Chondrocyte (in vitro differentiated cells): ENCODE measurements at places on chromosomes 3 and 15.

DNA sequence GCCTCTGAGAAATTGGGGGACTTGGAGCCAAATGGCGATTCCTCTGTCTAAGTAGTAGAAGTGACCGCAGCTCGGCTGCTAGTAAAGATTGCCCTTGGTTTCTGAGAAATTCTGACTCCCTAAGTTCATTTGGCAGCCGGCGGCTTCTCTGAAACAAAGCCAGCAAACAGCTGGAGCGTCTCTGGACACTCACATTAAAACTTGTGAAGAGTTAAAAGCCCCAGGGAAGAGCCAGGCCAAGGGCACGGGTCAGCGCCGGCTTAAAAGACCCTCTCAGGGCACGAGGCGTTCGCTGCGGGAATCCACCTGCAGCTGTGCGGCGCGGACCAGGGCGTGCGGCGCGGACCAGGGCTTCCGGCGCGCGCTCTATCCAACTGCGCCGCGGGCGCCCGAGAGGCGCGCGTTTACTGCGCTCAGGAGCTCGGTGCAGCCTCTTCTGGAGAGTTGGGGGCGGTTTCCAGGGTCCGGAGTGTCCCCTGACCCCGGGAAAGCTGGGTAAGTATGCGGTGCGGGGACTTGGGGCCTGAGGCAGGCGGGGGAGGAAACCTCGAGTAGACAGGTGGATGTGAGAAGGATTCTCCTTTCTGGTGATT is at the start of gene COL6A5:
Gene COL6A5, plus strand, starts transcription at position 186 of the 593 bp plus-strand sequence. CDS start 27,967 bp downstream, outside the sequence.
- no peak for DNase-seq

GRCh38 chr3:130725746-130726145 is 20.9 kb downstream of the PIK3R4 start:
- DNase-seq = no peak

DNA sequence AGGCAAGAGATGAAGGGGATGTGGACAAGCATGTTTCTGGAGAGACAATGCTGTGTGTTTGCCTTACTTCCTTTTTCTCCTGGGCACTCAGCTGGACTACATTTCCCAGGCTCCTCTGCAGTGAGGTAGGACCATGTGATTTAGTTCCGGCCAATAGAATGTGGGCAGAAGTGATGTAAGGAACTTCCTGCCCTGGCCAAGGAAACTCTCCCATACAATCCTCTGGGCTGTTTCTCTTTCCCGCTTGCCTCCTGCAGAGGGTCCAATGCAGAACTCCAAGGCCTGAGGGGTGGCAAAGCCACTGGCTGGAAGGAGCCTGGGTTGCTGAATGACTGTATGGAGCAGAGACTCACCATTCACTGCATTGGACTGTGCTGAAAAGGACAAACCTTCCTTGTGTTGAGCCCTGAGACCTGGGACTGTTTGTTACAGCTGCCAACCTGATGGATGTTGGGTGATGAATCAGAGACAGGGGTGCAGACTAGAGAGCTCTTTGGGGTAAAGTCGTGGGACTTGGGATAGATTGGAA is 82.7 kb upstream of the SLC6A6 start:
- DNase-seq = no peak

DNA sequence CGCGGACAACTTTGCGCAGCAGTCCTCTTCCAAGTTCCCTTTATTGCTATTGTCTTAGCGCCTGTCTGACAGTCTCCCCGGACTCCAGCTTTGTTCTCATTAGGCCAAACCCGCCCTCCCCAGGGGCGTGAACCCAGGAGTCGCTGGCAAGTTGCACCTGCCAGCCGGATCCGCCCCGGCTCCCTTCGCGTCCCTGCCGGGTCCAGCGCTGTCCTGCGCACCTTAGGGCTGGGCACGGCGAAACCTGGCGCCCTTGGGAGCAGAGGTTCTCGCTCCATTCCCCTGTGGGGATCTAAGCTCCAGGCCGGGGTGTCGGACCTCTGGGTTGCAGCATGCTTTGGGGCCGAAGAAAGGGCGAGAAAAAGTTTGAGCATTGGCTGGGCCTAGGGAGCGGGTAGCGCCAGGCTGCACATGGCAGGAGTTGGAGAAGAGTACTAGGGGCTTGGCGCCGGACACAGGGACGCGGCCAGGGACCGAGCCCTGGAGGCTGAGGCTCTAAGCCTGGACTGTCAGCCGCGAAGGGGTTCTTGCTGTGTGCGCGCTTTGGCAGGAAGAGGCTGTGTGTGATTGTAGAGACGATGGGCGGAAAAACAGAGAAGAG is 335.1 kb upstream of the THRB start:
- DNase-seq = peak; percentile 83

DNA sequence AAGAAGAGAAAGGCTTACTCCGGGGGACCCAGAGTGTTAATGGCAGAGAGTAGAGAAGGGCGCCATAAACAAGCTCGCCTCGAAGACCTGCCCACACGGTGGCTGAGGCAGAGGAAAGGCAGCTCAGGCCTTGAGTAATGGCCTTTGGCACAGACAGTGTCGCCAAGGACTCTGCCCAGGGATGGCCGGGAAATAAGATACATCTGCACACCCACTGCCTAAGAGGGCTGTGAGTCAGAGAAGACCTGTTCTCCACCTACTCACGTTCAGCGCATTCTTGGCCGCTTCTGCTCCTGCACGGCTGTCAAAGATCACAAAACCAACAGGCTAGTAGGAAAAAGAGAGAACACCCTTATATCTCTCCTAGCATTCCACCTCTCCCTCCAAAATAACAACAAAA is 26.2 kb downstream of the RBPMS2 start:
- DNase-seq = no peak

- DNase-seq = no peak
Measured at GRCh38 chr15:58770519-58770856, 614 bp upstream of the MINDY2 start.

- no peak for DNase-seq
Measured at GRCh38 chr3:5188419-5189221, 1.1 kb downstream of the EDEM1 start.

GRCh38 chr3:106349191-106349881 is 480.5 kb upstream of the CBLB start:
- DNase-seq = no peak

GRCh38 chr3:157423337-157423736 is 13.3 kb upstream of the PTX3 start:
- no peak for DNase-seq

GRCh38 chr3:12138044-12138443 is 20.7 kb downstream of the TIMP4 start:
- no peak for DNase-seq

GRCh38 chr3:127411083-127411727 is 123.4 kb upstream of the PRR20G start:
- DNase-seq = no peak

DNA sequence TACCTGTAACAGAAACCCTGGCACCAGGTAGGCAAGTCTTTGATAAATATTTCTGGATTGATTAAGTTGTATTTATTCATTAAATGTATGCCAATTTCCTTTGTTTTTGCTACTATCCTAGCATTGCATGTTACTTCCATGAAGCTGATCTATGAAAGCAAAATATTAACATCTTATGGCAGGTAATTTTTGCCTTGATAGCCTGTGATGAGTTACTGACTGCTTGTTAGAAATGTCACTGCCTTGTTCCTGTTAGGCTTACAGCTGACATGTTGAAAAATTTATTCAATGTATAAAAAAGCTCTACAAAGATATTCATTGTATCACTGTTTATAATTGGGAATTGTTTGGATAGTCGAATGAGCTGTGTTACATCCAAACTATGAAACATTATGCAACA is 830.1 kb downstream of the TUSC7 start:
- no peak for DNase-seq

DNA sequence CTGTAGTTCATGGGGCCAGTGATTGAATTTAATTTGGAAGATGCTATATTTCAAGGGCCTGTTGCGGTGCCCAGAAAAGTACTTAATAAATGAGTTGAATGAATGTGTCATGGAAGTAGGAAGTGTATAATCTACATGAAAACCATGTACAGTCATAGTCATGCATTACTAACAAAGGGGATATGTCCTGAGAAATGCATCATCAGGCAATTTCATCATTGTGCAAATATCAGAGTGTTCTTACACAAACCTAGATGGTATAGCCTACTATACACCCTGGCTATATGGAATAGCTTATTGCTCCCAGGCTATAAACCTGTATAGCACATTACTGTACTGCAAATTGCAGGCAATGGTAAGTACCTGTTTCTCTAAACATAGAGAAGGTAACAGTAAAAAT is 10.7 kb upstream of the MYO5C start:
- no peak for DNase-seq

GRCh38 chr15:101068523-101068960 is 149.4 kb downstream of the LRRK1 start:
- DNase-seq = peak; percentile 73

DNA sequence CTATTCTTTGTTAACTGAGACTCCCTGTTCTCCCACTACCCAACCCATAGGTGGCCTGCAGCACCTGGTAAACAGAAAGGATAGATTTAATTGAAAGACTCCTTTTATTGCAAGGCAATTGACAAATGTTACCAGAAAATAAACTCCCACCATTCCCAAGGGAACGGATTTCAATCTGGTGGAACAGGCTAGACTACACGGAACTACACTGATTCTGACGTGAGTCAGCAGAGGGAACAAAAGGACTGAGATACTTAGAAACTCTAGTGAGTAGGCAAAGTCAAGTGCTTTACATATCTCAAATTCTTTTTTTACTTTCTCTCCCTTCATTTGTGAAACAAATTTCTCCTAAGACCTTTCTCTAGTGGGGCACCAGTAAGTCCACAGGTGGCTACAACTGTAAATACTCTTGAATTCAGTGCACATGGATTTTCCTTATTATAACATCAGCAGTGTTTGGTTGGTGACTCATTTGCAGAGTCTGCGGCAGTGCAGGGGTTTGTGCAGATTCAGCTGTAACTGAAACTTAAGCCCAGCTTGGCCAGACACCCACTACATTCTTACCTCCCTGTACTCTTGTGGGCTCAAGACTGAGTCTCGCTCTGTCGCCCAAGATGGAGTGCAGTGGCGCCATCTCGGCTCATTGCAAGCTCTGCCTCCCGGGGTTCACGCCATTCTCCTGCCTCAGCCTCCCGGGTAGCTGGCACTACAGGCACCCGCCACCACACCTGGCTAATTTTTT is 34.3 kb upstream of the PLSCR2 start:
- no peak for DNase-seq

DNA sequence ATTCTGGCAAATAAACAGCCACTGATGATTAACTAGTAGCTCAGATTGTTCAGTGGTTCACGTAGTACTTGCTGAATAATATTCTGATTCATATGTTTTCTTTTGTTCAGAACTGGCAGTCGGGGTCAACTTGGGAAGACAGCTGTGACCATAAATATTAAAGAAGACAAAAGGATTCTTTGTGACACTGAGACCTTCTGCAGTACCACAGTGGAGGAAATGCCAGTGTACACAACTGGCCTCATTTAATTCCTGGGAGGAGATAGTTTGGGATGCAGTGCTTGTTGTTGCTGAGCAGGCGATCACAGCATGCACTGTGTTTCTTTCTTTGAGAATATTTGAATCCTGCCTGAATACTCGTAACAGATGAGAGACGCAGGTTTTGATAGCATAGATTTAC is 26.7 kb upstream of the MCF2L2 start:
- DNase-seq = no peak

GRCh38 chr15:57432141-57432741 is 55.9 kb downstream of the CGNL1 start:
- DNase-seq = no peak

- no peak for DNase-seq
Measured at GRCh38 chr3:37163262-37164015, 10.9 kb downstream of the LRRFIP2 start.

DNA sequence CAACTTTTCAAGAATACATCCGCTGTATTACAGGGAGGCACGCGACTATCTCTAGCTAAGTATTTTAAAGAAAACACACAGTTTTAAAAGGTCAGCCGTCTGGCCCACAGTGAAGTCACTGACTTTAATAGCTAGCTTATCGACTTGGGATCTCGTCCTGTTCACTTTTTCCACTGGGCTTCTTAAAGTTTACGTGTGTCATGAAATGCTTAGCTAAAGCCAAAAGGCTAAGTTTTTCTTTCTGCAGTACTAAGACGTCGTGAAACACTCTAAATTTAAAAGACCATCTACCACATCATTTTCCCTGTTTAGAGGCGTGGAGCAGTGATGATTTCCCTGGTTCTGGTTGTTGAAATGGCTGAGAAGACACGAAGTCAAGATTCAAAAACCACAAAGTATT is 27.1 kb downstream of the LRIG1 start:
- DNase-seq = no peak

- DNase-seq = no peak
Measured at GRCh38 chr15:42805266-42805665, 68.3 kb upstream of the CDAN1 start.

GRCh38 chr3:18092726-18093125 is 332.4 kb downstream of the SATB1 start:
- no peak for DNase-seq

DNA sequence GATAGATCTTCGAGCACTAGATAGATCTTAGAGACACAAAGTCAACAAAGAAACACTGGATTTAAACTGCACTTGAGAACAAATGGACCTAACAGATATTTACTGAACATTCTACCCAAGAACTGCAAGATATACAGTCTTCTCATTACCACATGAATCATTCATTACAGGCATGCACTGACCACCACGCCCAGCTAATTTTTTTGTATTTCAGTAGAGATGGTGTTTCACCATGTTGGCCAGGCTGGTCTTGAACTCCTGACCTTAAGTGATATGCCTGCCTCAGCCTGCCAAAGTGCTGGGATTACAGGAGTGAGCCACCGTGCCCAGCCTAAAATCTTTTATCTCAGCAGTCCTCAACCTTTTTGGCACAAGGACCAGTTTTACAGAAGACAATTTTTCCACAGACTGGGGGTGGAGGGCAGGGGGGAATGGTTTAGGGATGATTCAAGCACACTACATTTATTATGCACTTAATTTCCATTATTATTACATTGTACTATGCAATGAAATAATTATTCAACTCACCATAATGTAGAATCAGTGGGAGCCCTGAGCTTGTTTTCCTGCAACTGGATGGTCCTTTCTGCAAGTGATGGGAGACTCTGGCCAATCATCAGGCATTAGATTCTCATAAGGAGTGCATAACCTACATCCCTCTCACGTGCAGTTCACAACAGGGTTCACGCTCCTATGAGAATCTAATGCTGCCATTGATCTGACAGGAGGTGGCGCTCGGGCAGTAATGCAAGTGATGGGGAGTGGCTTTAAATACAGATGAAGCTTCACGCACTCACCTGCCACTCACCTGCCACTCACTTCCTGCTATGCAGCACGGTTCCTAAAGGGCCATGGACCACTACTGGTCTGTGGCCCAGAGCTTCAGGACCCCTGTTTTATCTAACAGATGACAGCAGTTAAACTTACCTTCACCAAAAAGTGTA is 21.7 kb downstream of the CSNK1G1 start:
- no peak for DNase-seq
